ENCODE measurements at places on chromosomes 16 and 17.
A peak's percentile ranks its signal among the peaks of the same experiment; 100 is the strongest.

- peak; percentile 75 for DNase-seq
Observed at GRCh38 chr17:57597531-57598453, 147.3 kb downstream of the CCDC182 start.

DNA sequence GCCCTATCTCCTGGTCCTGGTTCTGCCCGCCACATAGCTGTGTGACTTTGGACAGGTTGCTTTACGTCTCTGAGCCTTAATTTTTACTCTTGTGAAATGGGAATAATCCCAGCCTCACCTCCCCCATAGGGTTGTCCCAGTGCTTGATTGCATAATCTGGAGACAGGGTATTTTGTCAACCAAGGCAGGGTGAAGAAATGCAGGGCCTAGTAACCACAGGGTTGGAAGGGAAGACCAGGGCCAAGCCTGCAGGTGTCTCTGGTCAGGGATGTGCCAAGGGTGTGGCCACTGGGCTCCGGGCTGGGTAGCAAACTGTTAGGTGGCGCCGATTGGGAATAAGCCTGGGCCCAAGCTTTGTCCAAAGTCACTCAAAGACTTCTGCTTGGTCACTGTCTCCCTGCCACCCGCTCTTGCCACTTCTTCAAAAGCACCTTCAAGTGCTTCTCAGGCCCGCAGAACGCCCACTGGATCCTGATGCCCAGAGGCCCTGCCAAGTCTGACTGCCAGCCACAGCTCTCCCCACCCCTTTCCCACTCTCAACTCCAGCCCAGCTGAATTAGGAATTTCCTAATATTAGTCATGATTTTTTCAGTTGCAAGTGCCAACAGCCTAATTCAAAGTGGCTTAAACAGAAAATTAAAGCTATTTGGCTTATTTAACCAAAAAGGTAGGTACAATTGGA lies 20.6 kb upstream of the COL1A1 start:
- peak; percentile 90 for DNase-seq

DNA sequence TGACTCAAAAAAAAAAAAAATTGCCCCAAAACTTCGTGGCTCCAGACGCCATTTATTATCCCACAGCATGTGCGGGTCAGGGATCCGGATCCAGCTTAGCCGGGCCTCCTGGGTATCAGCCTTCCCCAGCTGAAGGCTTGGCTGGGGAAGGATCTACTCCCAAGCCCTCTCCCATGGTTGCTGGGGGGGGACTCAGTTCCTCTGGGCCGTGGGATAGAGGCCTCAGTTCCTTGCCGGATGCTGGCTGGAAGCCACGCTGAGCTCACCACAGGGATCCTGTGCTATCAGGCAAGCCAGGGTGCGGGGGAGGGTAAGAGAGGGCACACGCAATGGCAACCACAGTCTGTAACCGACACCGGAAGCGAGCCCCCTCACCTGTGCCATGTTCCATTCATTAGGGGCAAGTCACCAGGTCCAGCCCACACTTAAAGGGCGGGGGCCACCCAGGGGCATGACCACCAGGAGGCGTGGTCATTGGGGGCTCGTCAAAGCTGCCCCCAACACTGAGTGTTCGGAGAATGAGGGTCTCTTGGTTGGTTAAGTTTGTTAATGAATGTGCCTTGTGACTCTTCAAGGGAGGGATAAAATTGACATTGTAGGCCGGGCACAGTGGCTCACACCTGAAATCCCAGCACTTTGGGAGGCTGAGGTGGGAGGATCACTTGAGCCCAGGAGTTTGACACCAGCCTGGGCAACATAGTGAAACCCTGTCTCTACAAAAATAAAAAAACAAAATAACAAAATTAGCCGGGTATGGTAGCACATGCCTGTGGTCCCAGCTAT lies 210.0 kb upstream of the GSE1 start:
- DNase-seq = peak; percentile 30

DNA sequence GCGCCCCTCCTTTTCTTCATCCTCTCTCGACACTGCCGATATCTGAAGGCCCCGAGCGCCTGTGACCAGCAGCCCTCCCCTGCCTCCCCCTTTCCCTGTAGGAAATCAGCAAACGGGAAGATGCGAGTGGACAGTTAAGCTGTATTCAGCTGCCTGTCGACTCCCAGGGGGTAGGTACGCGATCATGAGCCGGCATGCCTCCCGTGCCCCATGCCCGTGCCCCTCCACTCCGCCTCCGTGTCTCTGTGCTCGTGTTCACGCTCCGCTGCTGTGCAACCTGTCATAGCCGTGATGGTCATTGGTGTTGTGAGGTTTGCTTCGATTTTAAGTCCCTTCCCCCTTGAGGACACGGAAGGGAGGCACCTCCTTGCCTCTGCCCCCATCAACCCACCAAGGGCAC lies 34.4 kb downstream of the CACNA1G start:
- no peak for DNase-seq

GRCh38 chr16:47142486-47142820 lies 1.3 kb downstream of the NETO2 start:
- DNase-seq = peak; percentile 46

DNA sequence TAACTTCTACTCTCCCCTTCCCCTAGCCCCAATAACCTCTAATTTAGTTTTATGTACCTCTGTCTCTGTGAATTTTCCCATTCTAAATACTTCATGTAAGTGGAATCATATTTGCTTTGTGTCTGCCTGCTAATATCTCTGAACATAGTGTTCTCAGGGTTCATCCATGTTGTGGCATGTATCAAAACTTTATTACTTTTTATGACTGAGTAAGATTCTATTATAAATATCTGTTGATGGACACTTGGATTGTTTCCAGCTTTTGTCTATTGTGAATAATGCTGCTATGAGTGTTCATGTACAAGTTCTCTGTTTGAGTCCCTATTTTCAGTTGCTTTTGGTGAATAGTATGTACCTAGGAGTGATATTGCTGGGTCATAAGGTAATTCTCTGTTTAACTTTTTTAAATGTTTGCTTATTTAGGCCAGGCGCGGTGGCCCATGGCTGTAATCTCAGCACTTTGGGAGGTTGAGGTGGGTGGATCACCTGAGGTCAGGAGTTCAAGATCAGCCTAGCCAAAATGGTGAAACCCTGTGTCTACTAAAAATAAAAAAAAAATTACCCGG lies 92.8 kb downstream of the CHD9 start:
- DNase-seq = peak; percentile 82

GRCh38 chr17:50935221-50935995 lies 69.3 kb upstream of the TOB1 start:
- DNase-seq = peak; percentile 29

Data from epithelial cell of esophagus (primary cell).